ENCODE measurements at places on chromosomes 16 and 17.

DNA sequence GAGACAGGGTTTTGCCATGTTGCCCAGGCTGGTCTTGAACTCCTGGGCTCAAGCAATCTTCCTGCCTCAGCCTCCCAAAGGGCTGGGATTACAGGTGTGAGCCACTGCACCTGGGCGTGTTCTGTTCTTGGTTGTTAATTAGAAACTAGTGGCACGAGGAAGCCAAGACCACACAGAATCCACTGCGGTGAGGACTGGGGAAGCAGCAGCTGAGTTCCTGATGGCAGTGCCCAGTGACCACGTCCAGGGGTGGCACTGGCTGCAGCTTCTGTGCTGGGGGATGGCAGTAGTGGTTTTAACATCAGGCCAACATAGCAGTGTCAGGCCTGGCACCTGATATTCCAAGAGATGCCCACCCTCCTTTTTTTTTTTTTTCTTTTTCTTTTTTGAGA lies 39.7 kb upstream of the NDRG4 start:
- no peak for DNase-seq

- no peak for DNase-seq
Measured at GRCh38 chr16:81790830-81791435, 11.8 kb downstream of the PLCG2 start.

GRCh38 chr17:33514369-33514768 lies 221.3 kb upstream of the ASIC2 start:
- DNase-seq: no peak

GRCh38 chr17:35121315-35121714 lies at the start of gene FNDC8:
TSS of gene FNDC8 (plus strand) at chr17:35121615. CDS start at chr17:35121694, 79 bp downstream.
- DNase-seq: no peak

DNA sequence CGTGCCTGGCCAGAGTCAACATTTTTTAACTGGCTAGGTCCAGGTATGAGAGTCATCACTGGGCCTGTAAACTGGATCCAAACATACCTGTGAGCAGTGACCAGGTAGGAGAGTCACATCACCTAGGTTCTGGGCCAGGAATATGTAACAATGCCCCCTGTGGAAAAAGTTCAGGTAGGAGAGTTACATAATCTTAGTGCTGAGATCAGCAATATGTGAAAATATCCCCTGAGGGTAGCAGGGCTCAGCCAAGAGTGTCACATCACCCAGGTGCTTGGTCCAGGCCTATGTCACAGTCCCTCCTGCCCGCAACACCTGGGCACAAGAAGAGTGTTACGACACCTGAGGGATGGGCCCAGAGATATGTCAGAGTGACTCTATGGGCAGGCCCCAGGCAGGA lies 2104.7 kb downstream of the TP53TG3F start:
- DNase-seq: no peak

GRCh38 chr16:65406116-65406515 lies 284.3 kb upstream of the CDH11 start:
- no peak for DNase-seq

- DNase-seq: no peak
Measured at GRCh38 chr16:67040166-67040565, 11.2 kb downstream of the CBFB start.

DNA sequence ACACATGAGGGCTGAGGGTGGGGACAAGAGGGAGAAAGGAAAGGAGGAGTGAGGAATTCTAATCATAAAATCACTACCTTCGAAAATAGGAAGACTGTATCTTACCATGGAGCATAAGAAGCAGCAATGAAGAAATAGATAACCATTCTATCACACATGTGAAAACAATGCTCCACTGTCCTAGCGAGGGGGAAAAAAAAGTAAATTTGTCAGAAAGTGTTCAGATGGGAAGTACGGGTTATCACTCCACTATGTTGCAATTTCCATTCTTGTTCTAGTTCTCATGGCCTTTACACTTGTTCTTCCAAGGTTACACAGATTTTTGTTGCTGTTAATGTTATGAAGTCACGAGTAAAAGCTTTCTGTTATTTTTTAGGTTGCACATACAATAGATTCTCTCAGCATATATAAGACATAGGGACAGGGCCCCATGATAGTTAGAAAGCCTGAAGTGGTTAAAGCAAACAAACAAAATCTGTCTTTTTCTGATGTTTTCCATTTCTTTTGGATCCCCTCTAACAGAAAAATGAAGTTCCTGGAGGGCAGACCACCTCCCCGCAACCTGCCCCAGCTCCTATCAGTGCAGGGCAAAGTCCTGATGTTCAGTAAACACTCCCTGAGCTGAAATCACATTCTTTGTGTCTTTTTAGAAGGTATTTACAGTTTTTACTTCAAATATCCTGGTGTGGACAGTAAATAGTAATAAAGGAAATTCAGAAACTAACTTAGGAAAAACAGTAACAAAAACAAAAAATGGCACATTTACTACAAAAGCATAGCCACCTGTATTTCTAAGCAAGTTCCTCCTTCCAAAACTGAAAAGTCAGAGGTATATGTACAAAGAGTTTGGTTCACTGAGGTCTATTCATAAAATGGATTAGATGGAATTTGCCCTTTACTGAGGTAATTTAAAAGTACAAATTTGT lies 13.7 kb downstream of the MMD start:
- DNase-seq: no peak

GRCh38 chr16:54135361-54136275 lies 151.0 kb downstream of the IRX3 start:
- DNase-seq: no peak

GRCh38 chr17:82195675-82196672 lies 16.7 kb downstream of the CCDC57 start:
- DNase-seq: peak; percentile 56

- peak; percentile 10 for DNase-seq
Measured at GRCh38 chr17:82943339-82943738, 103.5 kb upstream of the ZNF750 start.

DNA sequence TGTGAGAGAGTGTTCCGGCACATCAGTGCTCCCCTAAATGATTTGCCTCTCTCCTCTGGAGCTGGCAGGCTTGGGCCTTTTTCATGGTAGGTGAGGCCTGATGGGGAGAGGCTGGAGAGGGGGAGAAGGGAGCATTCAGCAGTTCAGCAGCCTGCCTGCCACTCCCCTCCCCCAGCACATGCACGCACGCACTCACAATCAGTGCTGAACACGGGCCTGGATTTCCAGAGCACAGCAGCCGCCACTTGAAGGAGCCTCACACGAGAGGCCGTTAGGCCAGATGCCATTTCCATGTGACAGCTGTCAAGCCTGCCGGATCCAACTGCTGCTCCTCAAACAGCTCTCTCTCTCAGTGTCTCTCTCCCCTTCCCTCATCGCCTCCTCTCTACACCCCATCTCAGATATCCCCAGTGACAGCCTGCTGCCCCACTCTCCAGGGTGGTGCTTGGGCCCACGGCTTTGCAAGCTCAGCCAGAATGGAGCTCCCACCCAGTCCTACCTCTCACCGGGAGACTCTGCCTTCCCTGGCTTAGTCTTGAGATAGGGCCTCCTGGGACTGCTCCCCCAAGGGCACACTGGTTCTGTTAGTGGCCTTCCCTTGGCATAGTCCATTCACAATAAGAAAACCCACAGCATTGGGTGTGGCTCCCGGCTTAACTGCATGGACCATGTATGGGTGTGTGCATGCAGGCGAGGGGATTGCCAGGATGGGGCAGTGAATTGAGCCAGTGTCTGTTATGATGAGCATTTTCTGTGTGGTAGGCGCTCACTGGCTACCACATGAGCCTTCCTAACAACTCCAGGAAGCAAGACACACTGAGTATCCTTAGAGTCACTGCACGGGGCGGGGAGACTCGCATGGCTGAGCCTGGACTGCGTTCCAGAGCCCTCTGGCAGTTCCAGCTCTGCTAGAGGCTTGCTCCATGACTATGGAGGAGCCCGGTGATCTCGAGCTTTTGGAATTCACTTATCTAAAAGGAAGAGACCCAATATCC lies 226.2 kb downstream of the CCDC182 start:
- no peak for DNase-seq

- DNase-seq: no peak
Measured at GRCh38 chr16:47198180-47198575, 54.4 kb upstream of the NETO2 start.

DNA sequence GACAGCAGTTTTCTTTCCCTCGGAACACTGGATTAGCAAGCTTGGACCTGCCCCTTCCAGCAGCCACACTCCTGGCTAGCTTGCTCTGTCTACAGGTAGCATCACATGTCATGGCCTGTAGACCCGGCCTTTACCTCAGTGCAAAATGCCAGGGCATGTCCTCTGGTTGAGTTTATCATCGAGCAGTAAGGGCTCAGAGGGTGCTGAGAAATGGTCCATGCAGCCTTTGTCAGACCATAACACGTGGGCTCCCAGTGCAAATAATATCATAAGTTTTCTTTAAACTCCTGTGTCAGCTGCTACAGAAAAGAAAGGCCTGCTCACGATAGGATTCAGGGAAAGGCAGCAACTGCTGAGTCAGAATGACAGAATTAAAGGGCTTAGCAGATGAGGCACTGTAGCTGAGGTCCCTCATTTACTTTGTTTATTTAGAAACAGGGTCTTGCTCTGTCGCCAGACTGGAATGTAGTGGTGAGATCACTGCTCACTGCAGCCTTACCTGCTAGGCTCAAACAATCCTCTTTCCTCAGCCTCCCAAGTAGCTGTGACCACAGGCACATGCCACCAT lies 8.0 kb upstream of the GNA13 start:
- DNase-seq: no peak

DNA sequence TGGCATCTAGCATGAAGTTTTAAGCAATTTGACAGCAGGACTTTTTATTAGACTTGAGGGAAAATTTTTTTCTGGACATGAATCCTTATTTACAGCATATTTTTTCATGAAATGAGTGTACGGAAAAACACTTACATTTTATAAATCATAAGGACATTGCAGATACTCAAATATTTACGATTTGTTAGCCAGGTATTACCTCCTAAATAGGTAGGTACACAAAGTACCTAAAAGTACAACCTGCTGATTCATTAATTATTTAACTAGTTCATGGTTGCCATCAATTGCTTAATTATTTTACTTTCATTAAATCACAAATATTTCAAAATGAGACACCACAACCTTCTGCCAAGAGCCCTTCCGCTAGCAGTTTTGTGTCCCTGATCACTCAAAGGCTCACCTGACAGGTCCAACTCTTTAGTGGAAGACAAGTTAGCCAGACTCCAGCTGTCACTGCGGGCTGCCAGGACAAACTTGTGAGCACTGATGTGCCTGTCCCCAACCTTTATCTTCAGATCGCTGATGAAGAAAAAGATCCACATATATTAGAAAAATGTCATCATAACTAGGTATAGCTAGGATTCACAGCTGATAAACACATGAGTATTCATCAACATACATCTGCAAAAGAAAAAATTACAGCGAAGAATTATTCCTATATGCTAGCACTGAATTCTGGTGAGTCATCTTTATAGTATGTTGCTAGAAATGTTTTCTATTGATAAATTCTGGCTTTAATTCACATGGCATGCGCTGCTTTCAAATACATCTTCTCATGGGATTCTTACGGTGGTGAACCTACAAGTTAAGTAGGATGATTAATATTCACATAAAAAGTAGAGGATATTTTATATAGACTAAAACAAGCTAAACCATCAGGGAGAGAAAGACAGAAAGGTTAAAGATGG lies 28.2 kb downstream of the ANKFY1 start:
- no peak for DNase-seq

GRCh38 chr16:85259832-85260167 lies 147.5 kb upstream of the CIBAR2 start:
- DNase-seq: no peak

DNA sequence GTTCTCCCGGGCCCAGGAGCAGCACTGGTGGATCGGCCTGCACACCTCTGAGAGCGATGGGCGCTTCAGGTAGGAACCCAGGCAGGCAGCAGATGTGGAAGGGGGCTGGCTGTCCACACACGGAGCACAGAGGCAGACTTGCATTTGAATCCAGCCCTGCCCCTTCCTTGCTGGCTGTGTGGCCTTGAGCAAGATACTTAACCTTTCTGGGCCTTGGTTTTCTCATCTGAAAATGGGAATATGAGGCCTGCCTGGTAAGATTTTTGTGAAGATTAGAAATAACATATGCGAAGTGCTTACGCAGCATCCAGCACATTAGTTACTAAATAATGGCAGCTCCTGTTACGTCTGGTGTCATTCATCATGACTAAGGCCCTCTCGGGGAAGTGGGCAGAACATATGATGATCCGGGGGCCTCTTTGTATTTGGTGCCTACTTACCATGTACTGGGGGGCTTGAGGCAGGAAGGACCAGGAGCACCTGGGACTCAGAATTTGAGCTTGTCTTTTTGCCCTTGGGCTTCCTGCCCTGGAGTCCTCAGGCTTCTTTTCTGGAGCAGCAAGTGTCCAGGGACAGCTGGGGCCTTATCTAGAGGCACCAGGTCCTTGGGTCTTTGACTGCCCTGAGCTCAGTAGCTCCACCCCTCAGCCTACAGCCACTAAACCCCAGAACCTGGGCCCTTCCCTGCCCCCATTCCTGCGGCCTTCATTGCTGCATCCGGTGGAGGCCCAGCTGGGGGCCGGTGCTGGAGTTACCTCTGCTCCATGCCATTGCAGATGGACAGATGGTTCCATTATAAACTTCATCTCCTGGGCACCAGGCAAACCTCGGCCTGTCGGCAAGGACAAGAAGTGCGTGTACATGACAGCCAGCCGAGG lies 53.8 kb downstream of the MRC2 start:
- DNase-seq: no peak

DNA sequence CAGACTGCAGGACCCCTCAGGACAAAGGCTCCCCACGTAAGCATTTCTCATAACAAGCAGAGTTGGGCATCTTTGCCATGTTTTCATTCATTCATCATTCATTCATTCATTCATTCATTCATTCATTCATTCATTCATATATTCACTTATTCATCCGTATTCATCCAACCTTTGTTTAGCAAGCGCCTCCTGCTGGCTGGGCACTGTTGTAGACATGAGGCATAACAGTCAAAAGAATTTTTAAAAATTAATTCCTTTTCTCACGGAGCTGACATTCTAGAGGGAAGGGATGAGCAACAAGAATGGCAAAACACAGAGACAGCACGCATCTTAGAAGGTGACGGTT lies 351.7 kb upstream of the TNRC6C start:
- no peak for DNase-seq

GRCh38 chr16:80027007-80027965 lies 426.7 kb upstream of the MAF start:
- DNase-seq: peak; percentile 22

- DNase-seq: no peak
Measured at GRCh38 chr16:53852678-53853077, 148.7 kb downstream of the FTO start.

All from uterus (tissue), 4 donors.